ENCODE measurements at places on chromosomes 6 and 20.

DNA sequence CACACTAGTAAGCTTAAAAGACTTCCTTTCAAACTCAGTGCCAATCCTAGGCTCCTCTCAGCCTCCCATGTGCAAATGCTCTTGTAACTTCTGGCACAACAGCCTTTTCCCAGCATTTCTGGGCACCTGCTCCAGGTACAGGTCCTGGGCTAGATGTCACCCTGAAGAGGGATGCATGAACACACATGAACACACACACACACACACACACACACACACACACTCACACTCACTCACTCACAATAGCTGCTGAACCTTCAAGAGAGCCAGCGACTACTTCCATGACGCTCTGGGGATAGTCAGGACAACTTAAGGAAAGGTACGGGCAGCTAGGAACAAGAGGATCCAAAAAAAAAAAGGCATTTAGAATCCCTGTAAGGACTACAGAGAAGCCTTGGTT lies 122.8 kb downstream of the INSM1 start:
- DNase-seq = no peak

GRCh38 chr6:24403501-24403824 lies 727 bp downstream of the MRS2 start:
- DNase-seq = no peak

GRCh38 chr6:26294302-26294701 lies 70.7 kb upstream of the BTN3A2 start:
- no peak for DNase-seq

DNA sequence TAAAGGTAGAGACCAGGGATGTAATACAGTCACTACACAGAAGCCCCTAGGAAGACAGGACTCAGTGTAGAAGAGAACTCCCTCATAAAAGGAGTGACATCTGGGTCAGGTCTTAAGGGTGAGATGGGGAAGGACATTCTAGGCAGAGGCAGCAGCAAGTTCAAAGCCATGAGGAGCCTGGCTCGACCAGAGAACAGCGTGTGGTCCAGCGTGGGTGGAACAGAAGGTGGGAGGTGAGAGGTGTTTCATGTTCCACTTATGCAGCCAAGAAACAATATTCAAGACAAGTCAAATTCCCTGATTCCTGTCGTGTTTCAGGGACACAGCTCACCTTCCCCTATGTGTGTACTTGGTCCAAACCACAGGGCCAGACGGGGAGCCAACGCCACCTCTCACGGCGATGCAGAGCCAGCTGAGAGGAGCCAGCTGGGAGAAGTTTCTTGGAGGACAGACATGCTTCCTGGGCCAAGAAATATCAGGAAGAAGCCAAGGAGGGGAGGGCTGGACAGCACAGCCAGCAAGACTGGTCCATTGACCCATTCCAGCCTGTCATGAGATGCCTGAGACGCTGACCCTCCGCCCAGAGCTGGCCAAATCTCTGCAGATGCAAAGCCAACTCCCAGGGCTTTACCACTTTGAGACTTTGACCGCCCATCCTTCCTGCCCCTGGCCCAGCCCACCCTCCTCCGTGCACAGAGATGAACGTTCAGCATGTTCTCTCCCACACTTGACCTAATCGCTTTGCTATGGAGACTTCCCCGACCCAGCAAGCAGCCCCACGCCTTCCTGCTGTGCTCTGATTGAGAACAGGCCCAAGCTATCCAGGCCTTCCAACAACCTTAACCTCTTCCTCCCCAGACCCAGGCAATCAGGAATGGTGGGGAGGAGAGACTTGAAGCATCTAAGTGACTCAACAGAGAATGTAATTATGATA lies 113.8 kb downstream of the PRND start:
- no peak for DNase-seq

DNA sequence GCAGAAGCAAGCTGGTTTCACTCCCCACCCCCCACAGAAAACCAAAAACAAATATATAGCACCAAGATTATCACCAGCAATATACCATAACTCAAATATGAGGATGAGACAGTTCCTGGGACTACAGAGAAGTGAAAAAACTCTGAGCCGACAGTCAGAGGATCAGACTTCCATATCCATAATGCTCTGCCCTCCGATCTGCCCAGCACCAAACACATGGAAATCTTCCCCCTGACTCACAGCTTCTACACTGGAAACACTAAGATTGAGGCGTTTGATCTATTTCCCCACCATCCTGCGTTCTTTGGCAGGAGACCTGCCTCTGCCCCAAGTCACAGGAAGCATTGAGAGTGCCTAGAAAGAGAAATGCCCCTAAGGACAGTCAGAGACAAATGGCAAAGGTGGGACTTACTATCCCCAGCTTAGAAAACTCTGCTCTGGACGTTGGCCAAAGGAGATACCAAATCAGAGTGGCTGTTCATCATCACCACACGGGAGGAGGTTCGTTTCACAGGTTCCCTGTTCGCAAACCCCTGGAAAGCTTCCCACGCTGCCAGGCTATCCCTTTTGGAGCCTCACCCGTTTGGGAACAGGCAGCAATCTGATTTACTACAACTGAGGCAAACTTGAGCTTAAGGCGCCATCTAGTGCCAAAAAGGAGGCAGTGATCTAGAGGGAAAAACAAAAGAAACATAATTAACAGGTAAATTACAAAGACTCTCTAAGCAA lies 48.7 kb upstream of the SRSF6 start:
- DNase-seq = peak; percentile 43

DNA sequence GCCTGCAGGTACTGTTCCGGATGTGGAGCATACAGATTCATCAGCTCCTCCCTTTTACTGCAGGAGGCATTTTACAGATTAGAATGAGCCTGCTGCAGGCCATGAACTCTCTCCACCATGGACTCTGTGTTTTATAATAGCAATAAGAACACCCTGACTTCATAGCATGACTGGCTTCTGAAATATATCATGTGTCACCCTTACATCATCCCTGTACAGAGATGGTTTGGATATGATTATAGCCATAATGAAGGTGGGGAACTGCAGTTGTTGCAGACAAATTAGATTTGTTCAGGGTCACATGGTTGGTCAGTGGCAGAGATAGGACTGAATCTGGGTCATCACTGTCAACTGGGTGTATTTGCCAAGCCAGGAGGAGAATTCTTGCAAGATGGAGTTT lies 100.7 kb downstream of the FOXO3 start:
- DNase-seq = peak; percentile 38

- DNase-seq = peak; percentile 52
These were observed 21.3 kb downstream of the DSP start for GRCh38 chr6:7562769-7563168.

- DNase-seq = no peak
These were observed 270 bp upstream of the TIAM2 start for GRCh38 chr6:154994836-154995253.

DNA sequence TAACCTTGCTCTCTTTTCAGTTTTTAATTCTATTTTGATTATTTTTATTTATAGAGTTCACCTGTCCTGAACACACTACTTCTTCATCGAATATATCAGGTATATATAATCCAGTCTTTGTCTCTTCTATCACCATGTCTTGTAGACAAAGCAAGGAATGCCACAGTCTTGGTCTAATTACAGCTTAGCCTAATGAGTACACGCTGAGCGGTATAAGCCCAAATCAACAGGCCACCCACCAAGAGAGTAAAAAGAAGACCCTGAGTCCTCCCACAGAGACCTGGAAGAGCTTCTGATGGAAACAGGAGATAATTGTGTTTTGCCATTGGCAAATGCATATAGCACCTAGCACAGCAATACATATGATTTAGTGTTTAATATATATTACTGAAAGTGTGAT lies 68.7 kb upstream of the TCF21 start:
- no peak for DNase-seq

- no peak for DNase-seq
These were observed 318.5 kb downstream of the C6orf118 start for GRCh38 chr6:164990901-164991300.

DNA sequence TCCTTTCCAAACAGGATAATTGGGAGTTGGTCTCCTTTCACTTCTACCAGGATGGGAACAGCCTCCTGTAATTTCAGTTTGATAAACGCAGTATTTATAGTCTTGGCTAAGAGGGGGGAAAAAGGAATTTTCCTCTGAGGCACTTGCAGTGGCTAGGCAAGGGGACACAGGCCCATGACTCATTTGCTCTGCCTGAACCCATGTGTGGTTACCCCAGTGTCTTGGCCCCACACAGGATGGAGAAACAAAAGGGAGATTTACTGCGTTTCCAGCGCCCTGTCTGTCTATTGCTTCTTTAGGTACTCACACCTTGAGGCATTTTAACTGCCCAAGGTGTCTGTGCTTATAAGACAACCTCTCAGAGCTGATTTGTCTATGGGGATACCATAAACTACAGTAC lies 74.8 kb upstream of the NEDD9 start:
- no peak for DNase-seq

DNA sequence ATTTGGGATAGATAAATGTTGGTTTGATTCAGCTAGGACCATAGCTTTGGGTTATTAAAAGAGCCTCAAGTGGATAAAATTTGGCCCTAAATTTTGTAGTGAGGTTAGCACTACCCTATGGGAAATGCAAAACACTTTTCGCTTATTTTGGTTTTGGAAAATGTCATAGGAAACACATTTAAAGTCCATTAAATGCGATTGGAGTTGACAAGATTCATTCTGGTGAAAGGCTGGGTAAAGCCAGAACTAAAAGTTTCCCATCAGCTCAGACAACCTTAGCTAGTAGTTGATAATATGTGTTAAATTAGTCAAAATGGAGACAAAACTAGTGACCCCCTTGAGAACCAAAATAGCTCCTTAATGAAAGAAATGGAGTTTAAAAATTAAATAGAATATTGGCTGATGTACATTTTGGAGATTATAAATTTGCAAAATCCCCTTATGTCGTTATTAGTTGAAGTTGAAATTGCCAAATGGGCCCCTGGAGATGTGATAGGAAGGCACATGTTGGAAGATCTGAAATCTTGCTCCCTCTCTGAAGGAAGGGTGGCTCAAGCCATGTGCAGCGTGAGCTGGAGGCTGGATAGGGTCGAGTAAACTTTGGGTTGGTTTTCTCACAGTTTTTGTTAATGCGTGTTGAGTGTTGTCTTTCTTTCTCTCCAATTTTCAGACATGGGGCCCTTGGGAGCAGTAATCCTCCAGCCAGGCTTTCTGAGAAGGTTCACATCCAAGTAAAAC lies 72.8 kb downstream of the CD83 start:
- DNase-seq = no peak

DNA sequence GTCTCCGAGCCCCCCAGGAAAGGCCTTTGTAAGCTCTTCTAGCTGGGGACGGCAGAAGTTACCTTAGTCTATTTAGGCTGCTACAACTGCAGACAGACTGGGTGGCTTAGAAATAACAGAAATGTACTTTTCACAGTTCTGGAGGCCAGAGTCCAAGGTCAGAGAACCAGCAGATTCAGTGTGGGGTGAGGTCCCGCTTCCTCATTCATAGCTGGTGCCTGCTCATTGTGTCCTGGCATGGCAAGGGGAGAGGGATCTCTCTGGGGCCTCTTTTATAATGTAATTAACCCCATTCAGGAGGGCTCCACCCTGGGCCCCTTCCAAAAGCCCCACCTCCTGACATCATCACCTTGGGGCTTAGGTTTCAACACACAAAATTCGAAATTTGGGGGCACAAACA lies 315.1 kb downstream of the CDH4 start:
- DNase-seq = no peak

DNA sequence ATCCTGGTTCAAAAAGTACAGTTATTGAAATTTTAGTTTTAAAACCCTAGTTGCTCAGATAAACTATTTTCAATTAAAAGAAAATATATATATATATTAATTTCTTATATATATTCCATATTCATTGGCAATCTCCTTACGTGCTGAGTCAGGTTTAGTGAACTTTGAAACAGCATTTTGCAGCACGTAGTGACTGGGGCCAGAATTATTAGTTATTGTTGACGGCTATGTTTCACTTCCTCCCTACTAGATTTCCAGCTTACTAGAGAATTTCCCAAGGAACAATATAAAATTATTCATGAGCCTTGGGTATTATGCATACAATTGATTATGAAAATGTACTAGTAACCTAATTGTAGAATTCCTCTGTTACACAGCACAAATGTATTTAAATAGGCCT lies 150.3 kb downstream of the KLHL32 start:
- no peak for DNase-seq

- no peak for DNase-seq
These were observed 385.7 kb upstream of the MMS22L start for GRCh38 chr6:97668716-97669115.

- no peak for DNase-seq
These were observed 3.8 kb downstream of the PEX7 start for GRCh38 chr6:136826216-136826615.

GRCh38 chr6:140855520-140855919 lies 1277.2 kb upstream of the GJE1 start:
- no peak for DNase-seq

DNA sequence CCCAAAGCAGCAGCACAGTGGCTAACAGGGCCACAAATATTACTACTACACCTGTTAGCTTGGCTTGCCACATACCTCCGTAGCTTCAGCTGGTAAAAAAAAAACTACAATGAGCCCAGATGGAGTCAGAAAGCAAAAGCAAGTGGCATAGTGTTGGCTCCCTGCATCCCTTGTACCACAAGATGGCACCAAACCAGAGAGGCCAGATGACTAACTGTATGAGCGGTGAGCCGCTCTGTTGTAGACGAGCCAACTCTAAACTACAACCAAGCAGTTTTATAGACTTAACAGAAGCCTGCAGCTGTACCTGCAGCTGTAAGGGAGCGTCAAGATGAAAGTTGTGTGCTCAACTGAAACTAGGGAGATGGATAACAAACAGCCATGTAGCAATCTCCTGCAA lies 84.5 kb upstream of the MCHR2 start:
- DNase-seq = no peak

- no peak for DNase-seq
These were observed 87.7 kb downstream of the THEMIS start for GRCh38 chr6:127812985-127813698.

GRCh38 chr6:47165918-47166317 lies 123.8 kb upstream of the ADGRF1 start:
- DNase-seq = peak; percentile 90

- DNase-seq = peak; percentile 66
These were observed 76.0 kb upstream of the CD93 start for GRCh38 chr20:23161968-23162696.

DNA sequence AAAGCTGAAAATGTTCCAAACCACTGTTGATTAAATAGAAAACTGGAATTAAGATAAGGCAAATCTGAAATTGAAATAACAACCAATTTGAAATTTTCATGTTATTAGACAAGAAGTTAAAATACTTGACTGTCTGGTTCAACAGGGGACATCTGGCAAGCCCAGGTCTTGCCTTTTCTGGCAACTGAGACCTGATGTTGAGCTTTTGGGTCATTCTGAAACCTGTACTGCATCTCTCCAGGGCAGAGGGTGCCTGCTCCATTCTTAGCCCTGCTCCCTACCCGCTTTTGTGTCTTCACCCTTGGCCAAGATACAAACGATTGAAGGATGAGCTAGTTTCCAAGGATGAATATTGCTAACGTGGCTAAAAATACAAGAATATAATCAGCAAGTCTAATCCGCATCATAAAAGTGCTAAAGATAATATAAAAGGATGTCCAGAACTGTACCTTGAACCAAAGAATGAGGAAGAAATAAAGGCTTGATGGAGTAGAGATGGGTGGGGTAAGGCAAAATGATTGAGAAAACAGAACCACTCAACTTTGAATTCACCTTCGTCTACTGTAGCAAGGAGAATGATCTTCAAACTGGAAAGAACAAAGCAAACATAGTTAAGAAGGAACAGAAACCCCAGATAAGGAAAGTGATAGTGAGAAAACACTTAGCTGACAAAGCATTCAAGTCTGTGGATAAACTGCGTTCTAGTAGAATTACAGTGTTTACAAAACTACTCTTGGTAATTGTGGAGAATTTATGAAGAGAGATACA lies 109.8 kb upstream of the MAN1A1 start:
- no peak for DNase-seq
